Thoracic aorta endothelial cell (primary cell): ENCODE measurements at places on chromosomes 16 and 17. TPM values are rescaled to one million over a fixed set of nuclear protein-coding genes. Genes with fewer than 3 reads are reported as not detected.

Gene KRTAP9-1
- total RNA-seq, result not detected in 2 replicates

Gene COX10
- total RNA-seq, result 17.2 and 19.8 TPM in 2 replicates

Gene RNF166
- total RNA-seq, result 17.7 and 20.2 TPM in 2 replicates

Gene ZNF385C
- not detected in 2 replicates for total RNA-seq

Gene FBXO39
- total RNA-seq, result 0.93 and 2.9 TPM in 2 replicates

Gene PRR15L
- total RNA-seq, result not detected in 2 replicates

Gene DCXR
- total RNA-seq, result 44.3 and 54.9 TPM in 2 replicates

Gene CENPN
- 107 and 133 TPM in 2 replicates for total RNA-seq

Gene FLCN
- total RNA-seq, result 42.1 and 46.1 TPM in 2 replicates

Gene PDIA2
- total RNA-seq, result 0.29 and 0.66 TPM in 2 replicates

Gene FOXL1
- total RNA-seq, result 2.0 and 4.2 TPM in 2 replicates

Gene HOXB5
- 0.13 and 1.5 TPM in 2 replicates for total RNA-seq

Gene UBALD2
- total RNA-seq, result 11.7 and 14.9 TPM in 2 replicates

Gene TOP2A
- total RNA-seq, result 148 and 240 TPM in 2 replicates

Gene TBC1D3I
- 0.14 and 1.1 TPM in 2 replicates for total RNA-seq

Gene PRR35
- 0.07 TPM in 1 of 2 replicates, not detected in the other for total RNA-seq

Gene RNF227
- total RNA-seq, result 0.80 and 2.2 TPM in 2 replicates

Gene KRTAP17-1
- not detected in 2 replicates for total RNA-seq

Gene KRT34
- not detected in 2 replicates for total RNA-seq

Gene MEIOC
- 0.07 TPM in 1 of 2 replicates, not detected in the other for total RNA-seq

Gene CHTF18
- total RNA-seq, result 22.1 and 49.1 TPM in 2 replicates

Gene COG7
- 16.2 and 17.6 TPM in 2 replicates for total RNA-seq

Gene NAGS
- total RNA-seq, result 1.7 and 4.3 TPM in 2 replicates

Gene SPNS3
- 0.22 TPM in 1 of 2 replicates, not detected in the other for total RNA-seq
